ENCODE measurements at places on chromosomes 13 and 19.

DNA sequence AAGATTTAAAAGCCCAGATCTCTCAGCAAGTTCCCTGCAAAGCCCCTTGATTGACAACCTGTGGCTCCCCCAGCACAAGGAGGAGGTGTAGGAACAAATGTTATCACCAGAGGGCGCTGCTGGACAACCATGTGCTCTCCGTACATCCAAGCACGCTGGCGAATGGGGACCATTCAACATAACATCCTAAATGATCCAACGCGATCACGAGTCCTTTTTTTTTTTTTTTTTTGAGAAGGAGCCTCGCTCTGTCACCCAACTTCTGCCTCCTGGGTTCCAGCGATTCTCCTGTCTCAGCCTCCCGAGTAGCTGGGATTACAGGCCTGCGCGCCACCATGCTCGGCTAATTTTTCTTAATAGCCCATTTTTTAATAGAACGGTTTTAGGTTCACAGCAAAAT, 52.0 kb downstream of the NWD1 start:
- DNase-seq: peak; percentile 27

DNA sequence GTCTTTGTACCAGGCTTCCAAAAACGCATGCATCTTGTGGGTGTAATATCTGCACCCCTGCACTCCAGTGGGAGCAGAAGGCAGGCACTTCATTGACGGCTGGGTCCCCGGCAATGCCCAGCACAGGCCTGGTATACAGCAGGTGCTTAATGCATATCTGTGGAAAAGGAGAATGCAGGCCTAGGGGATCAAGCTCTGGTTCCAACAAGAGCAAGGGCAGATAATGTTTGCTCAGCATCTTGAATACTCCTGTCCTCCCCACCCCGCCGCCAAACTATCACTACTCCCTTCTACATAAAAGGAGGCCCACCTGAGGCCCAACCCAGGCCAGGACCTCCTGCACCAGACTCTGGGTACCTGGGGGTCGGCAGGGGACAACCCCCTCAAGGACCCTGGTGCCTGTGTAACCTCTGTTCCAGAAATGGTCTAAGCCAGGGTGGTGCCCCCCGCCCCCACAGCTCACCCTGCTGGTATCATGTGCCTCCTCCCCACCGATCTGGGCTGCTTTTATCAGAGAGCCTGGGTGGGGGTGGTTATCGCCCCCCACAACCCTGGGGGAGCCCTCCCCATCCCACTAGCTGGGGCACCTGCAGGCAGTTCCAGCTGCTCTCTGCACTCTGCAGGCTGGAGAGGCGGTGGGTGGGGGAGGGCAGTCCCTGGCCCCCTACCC, 4.8 kb downstream of the KLF16 start:
- DNase-seq: no peak

- DNase-seq: no peak
Measured at GRCh38 chr19:41868120-41868988, 8.3 kb downstream of the RPS19 start.

DNA sequence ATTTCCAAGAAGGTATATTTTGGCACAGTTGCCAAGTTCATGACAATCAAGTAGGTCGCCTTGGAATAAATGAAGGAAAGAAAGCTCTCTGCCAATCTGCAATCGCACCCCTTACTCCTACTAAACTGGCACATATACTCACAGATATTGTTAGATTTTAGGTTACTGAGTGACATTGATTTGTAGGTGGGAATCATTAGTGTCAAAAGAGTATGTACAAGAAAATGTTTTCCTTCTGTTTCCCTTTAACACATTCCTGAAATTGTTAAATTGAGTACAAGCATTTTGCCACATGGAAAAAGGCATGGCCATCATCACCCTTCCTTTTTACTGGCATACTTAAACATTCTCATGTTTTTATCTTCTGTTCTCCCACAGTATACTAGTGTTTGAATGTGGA, 2868.3 kb upstream of the PCDH20 start:
- DNase-seq: no peak

DNA sequence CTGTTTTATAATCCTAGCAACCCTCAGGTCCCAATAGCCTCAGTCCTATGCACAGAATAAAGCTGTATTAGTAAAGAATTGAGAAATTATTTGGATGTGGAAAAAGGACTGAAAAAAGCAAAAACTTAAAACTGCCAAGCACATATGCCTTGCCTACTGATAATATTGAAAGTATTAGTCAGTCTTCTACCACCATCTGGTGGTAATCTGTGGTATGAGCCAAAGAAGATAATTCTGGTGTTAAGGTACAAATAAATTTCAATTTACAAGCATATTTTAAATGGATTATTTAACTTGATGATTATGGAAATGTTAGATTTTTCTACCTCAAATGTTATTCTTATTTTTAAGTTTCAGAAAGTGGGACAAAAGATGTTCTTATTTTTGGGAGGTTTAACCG, 460.3 kb upstream of the KLHL1 start:
- DNase-seq: no peak

- no peak for DNase-seq
Measured at GRCh38 chr13:109976206-109976997, 190.0 kb upstream of the IRS2 start.

- DNase-seq: no peak
Measured at GRCh38 chr13:95160112-95160906, 140.9 kb downstream of the ABCC4 start.

- DNase-seq: no peak
Measured at GRCh38 chr13:98072476-98072875, 70.4 kb upstream of the FARP1 start.

All from effector memory CD4-positive, alpha-beta T cell (primary cell).